ENCODE measurements at places on chromosomes 6 and 20. TPM values are rescaled to one million over a fixed set of nuclear protein-coding genes. Genes with fewer than 3 reads are reported as not detected.

The UNC93A gene
- total RNA-seq, result not detected

The IL17F gene
- total RNA-seq, result not detected

The TRIM15 gene
- total RNA-seq, result not detected

The EEF1A2 gene
- 6.5 TPM for total RNA-seq

The NRSN1 gene
- total RNA-seq, result 0.15 TPM

The KCNS1 gene
- total RNA-seq, result not detected

The UNC5CL gene
- total RNA-seq, result 0.54 TPM

The ZNF831 gene
- total RNA-seq, result 1.2 TPM

The LY86 gene
- 3.9 TPM for total RNA-seq

The CTCFL gene
- not detected for total RNA-seq

The NKX2-2 gene
- not detected for total RNA-seq

GRCh38 chr6:12622566-12622965, 94.0 kb upstream of the PHACTR1 start:
- no peak for ATAC-seq

DNA sequence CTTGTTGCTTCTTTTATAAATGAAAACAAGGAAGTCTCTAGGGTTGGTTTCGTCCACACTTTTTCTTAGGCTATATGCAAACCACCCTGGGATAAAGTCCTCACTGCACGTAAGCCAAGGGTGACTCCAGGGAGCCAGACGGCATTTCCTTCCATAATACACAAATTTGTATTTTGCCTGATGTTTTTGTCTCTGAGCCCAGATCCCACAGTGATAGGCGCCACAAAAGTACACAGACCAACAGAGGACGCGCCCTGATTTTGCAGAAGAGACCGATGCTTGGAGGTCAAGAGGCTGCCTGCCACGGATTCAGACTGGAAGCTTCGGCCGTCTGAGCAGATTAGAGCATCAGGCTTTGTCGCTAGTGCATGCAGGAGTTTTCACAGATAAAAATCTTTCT, 22.8 kb downstream of the FOXQ1 start:
- ATAC-seq, result no peak

- no peak for ATAC-seq
Observed at GRCh38 chr20:32764005-32764960, 2.1 kb downstream of the DNMT3B start.

- no peak for ATAC-seq
Observed at GRCh38 chr6:150256618-150257272, 112.1 kb upstream of the IYD start.

DNA sequence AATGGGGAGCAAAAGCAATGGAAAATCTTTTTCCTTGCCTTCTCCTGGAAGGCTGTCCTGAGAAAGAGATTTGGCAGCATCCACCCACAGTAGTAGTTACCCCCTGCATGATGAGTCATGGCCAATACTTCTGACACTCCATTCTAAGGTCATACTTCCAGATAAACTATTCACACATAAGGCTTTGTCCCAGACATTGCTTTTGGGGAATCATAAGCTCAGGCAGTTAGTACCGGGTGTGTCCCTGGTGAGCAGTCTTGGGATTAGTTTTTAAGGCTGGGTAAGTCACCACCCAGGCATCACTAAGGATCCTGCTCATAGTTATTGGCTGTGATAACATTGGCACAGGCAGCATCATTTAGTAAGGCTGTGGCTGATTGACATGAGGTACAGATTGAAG, 160.6 kb upstream of the GGTLC1 start:
- ATAC-seq, result no peak

- no peak for ATAC-seq
Observed at GRCh38 chr6:122758927-122759334, 20.6 kb upstream of the FABP7 start.

- no peak for ATAC-seq
Observed at GRCh38 chr20:49672096-49672664, 41.5 kb downstream of the B4GALT5 start.

- no peak for ATAC-seq
Observed at GRCh38 chr20:63814891-63815614, 16.0 kb downstream of the ZBTB46 start.

- peak; percentile 86 for ATAC-seq
Observed at GRCh38 chr20:48697845-48698491, 129.8 kb downstream of the PREX1 start.

DNA sequence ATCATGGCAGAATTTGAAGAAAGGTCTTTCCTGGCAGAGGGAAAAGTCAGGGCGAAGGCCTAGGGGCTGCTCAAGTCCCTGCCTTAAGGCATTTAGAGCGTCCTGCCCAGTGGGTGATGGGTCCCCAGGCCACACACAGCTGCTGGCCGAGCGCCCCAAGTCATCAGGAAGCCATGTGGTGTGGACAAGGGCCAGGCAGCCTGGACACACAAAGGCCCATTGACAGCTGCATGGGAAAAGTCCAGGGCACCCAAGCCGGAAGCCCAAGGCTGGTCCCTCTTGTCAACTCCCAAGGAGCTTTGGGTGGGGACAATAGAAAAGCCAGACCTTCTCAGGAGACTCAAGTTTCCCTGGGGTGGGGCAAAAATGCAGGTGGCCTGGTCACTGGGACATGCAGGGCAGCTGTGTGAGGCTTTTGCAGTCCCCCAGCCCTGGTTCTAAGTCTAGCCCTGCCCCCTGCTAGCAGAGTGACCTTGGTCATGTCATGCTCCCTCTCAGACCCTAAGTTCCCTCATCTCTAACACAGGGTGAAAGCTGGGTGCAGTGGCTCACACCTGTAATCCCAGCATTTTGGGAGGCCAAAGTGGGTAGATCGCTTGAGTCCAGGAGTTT, 44.3 kb upstream of the PTGIS start:
- ATAC-seq, result no peak

Data from gastroesophageal sphincter (tissue), 4 donors.